ENCODE measurements at places on chromosomes 7 and 10. TPM values are rescaled to one million over a fixed set of nuclear protein-coding genes. Genes with fewer than 3 reads are reported as not detected.
A peak's percentile ranks its signal among the peaks of the same experiment; 100 is the strongest.

DNA sequence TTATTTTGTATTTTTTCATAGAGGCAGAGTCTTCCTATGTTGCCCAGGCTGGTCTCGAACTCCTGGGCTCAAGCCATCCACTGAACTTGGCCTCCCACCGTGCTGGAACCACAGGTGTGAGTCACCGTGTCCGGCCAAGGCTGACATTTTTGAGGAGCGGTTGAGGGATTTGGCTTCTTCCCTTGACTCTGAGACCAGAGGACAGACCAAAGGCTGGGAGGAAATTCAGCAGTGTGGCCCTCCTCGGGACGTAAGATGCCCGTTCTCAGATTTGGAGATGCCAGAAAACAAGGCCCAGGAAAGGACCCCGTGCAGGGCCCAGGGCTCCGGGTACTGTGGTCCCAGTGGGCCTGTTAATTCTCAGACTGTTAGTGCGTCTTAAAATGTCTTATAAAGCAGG lies 146.2 kb downstream of the WDR37 start:
- DNase-seq, result peak; percentile 11

DNA sequence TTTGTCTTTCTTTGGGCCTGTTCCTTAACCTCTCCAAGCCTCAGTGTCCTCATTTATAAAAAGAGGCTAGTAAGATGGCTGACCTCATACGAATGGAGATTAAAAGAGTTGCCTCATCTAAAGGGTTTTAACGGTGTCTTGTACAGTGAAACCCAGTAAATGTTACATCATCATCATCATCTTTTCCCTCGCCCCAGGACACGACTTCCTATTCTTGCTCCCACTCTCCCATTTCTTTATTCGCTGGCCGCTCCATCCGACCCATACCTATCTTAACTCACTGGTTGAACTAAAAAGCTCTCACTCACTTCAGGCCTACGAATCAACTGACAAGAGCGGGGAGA lies 554 bp downstream of the FRA10AC1 start:
- DNase-seq, result peak; percentile 35

GRCh38 chr7:3065724-3066143 lies 22.1 kb upstream of the CARD11 start:
- peak; percentile 38 for DNase-seq

GRCh38 chr7:123824754-123825067 lies 20.3 kb upstream of the HYAL4 start:
- no peak for DNase-seq

GRCh38 chr10:11679946-11680345 lies 62.2 kb upstream of the ECHDC3 start:
- DNase-seq, result no peak

- no peak for DNase-seq
These were observed 1.6 kb downstream of the IDI2 start for GRCh38 chr10:1024103-1024502.

- no peak for DNase-seq
These were observed 35.3 kb downstream of the PLPP4 start for GRCh38 chr10:120492346-120492745.

GRCh38 chr7:8277394-8277982 lies 15.5 kb upstream of the ICA1 start:
- DNase-seq, result no peak

- no peak for DNase-seq
These were observed 38.5 kb downstream of the GARS1 start for GRCh38 chr7:30633223-30633622.

DNA sequence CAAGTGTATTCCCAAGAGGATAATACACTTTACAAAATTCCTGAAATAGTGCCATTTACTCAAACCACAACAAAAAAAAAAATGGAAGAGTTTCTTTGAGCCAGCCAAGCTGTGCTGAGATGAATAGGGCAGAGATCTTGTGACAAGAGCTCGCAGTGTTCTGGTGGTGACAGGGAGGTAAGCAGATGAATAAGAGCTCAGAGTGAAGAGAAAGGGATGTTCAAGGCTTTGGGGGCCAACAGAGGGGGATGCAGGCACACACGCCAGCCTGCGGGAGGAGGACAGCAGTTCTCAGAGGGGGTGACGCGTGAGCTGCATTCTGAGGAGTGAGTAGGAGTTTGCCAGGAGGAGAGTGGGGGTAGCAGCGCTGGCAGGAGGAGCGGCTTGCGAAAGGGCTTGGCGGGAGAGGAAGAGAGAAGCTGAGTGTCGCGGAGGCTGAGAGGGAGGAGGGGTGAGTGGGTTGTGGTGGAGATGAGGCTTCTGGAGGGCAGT lies 194.4 kb upstream of the IMMP2L start:
- DNase-seq, result no peak

- peak; percentile 33 for DNase-seq
These were observed 622.5 kb downstream of the TYW1 start for GRCh38 chr7:67619175-67619574.

DNA sequence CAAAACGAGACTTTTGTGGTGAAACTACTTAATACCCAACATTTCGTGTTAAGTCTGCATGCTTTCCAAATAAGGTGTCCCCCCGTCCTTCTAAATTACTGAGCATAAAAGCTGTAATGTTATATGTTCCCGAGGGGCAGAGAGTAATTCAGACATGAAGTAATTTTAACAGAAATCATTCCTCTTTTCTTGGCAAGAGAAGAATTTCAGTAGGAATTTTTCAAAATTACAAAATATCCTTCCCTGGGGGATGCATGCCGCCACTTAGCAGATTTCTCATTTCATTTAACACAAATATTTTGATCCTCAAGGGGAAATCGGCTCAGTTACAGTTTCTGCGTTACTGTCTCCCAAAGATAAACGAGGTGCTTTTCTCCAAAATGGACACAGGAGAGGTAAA lies 213.2 kb upstream of the RHOBTB1 start:
- no peak for DNase-seq

DNA sequence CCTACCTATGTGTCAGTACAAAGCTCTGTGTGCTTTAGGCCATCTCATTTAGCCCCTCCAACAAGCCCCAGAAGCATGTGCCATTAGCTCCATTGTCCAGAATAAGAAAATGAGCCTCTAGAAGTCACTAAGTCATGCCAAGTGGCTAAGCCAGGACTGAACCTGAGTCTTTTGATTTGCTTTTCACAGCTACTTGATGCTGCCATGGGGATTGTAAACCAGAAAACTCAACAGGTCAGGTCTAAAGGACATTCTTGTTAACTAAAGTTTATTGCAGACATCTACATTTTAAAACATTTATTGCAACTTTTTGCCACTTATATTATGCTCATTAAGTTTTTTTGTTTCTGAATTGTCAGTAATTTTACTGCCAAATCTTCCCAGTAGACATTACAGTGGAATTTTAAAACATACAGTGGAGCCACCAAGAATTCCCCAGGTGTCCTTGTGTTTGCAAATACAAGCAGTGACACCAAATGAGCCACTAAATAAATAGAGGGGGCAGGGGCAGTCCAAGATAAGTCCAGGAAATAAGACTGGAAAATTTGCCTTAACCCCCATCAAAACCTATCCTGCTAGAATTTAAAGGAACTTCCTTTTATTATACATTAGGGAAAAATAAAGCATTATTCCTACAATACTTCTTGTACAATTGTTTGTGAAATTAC lies 115.9 kb downstream of the RAPGEF5 start:
- DNase-seq, result no peak

DNA sequence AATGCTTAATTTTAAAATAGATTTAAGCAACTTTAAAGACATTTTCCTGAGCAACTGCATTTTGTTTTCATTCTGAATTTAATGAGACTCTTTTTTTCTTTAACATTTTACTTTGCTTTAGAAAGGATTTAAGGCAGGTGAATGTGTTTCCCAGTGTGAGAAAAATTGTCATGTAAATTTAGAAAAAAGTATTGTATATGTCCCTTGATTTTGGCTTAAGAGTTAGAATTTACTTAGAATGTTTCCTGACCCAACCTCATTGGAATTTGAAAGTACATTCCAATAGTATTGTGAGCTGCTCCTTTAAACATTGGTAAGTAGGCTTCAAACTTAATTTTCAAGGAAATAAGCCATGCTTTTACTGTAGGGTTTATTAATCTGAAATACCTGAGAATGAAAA lies 110.2 kb downstream of the PTEN start:
- DNase-seq, result no peak

GRCh38 chr10:101845893-101846292 lies 2.3 kb upstream of the KCNIP2 start:
- DNase-seq, result no peak

DNA sequence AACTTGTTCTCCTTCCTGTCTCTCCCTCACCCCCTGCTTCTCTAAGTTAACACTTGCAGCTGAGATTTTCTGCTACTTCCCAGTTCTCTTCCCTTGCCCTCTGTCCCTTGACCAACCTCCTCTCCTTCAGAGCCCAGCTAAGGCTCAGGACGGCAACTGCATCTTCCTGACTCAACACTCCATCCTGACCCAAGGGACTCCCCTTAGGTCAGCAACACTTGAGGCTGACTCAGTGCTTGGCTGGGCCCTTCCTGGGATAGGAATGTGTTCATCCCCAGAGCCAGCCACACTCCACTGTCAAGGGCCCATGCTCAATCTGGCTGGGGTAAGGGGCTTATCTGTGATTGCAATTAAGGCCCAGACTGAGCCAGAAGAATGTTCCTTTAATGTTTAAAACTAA lies 3.4 kb downstream of the CALHM2 start:
- DNase-seq, result peak; percentile 83

Gene OPN4
- not detected for total RNA-seq

Gene ALOX5
- not detected for total RNA-seq

Gene UCN3
- not detected for total RNA-seq

Gene TMEM273
- not detected for total RNA-seq

Gene CLDN3
- not detected for total RNA-seq

Gene SPDYE5
- not detected for total RNA-seq

Gene ADAMTS14
- 1.2 TPM for total RNA-seq

Gene TBXAS1
- total RNA-seq, result 5.3 TPM

Gene SH3PXD2A
- total RNA-seq, result 1.7 TPM

Gene BUD23
- total RNA-seq, result 91.2 TPM

Gene VWA2
- total RNA-seq, result not detected

Gene DCLRE1A
- 10.4 TPM for total RNA-seq
